ENCODE measurements at places on chromosomes 6 and 20.
A peak's percentile ranks its signal among the peaks of the same experiment; 100 is the strongest.

DNA sequence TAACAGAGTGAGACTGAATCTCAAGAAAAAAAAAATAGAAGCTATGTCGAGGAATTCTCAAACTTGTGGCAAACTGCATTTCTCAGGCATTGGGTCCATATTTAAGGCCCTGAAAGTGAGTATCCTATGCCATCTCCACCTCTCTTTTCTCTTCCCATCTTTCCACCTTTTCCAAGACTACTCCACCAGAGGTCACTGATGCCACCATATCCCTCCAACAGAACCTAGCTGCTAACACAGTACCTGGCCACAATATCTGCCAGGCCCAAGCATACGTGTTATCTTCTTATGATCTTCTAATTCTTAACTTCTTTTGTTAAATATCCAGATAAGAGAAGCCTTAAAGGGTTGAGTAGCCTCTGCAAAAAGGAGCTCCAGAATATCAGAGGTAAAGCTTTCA is 8.2 kb upstream of the ADGRF4 start:
- no peak for DNase-seq

DNA sequence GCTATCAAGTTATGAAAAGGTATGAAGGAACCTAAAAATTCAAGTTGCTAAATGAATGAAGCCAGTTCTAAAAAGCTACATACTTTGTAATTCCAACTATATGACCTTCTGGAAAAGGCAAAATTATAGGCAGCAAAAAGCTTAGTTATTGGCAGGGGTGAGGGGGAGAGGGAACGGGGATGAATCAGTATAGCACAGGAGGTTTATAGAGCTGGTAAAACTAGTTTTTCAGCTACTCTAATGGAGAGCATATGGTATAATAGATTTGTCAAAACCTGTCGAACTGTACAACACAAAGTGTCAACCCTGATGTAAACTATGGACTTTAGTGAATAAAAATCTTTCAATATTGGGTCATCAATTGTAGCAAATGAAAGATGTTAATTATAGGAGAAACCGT is 18.7 kb downstream of the MANEA start:
- no peak for DNase-seq

GRCh38 chr6:158233214-158233795 is 65.2 kb downstream of the GTF2H5 start:
- DNase-seq = no peak

DNA sequence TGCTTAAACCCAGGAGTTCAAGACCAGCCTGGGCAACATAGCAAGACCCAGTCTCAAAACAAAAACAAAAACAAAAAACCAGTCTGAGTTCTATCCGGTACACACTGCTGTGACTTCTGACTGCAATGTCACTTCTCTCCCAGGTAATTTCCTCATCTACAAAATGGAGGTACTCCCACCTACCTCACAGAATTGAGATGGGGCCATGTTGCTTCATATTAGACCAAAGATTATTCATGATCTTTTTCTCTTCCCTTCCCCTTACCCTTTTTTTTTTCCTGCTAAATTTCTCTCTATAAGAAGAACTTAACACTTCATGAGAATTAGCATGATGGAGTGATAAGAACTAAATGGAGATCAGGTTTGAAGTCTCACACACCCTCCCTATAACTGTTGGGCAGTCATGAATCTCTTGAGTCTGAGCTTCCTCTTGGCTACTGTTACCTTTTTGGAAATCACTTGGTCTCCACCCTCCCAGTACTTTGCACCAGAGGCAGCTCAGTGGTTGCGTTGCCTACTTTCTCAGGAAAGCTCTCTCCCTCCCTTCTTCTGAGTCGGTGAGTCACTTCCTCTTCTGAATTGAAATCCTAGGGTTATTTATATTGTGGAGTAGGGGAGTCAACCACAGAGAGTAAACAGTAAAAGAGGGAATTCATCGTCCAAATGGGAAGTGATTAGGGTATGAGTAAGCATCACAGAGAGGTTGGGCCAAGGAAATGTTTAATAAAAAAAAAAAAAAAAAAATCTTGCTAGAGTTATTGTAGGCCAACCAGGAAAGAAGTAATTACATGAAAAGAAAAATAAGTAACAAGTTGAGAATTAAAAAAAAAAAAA is 59.9 kb upstream of the MAP7 start:
- DNase-seq = peak; percentile 98

DNA sequence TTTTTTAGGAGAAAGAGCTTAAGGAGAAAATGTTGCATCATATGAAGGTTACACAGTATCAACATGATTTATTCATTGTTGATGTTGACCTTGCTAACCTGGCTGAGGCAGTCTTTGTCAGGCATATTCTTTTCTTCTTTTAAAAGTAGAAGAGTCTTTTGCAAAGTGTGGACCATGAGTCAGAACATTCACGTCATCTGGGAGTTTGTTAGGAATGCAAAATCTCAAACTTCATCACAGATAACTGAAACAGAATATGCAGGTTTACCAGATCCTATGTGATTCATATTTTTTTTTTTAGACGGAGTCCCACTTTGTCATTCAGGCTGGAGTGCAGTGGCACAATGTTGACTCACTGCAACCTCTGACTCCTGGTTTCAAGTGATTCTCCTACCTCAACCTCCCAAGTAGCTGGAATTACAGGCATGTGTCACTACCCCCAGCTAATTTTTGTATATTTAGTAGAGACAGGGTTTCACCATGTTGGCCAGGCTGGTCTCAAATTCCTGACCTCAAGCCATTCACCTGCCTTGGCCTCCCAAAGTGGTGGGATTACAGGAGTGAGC is 530.4 kb upstream of the BTBD3 start:
- peak; percentile 72 for DNase-seq
